ENCODE measurements at places on chromosomes 12 and 14.

- DNase-seq: no peak
These were observed 46.7 kb upstream of the EVL start for GRCh38 chr14:100018482-100018881.

DNA sequence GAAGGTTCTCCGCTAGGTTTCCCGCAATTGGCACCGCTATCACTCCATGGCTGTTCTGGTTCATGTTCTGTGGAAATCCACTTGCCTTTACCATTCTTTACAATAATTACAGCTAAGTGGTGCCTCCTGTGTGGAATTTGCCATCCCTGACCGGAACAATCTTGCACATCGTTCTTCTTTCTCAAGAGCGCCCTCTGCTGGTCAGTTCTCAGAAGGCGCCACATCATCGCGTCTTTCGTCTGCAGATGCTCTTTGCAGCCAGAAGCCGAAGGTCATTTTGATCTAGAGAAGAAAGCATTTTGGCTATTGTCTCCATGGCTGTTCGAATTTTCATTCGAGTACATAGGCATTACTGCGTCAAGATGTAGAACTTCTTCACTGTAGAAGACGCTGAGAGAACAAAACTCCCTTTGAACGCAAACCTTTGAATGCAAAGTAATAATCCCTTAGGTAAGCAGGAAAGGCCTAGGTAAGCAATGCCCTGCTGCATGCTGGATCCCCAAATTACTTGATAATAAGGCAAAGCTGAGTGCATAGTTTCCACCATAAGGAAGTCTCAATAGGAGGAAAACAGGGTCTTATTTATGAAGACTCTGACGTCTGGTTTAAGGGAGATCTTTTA is 10.1 kb upstream of the RTRAF start:
- peak; percentile 15 for DNase-seq

- DNase-seq: no peak
These were observed 3.1 kb downstream of the GALC start for GRCh38 chr14:87989956-87990299.

DNA sequence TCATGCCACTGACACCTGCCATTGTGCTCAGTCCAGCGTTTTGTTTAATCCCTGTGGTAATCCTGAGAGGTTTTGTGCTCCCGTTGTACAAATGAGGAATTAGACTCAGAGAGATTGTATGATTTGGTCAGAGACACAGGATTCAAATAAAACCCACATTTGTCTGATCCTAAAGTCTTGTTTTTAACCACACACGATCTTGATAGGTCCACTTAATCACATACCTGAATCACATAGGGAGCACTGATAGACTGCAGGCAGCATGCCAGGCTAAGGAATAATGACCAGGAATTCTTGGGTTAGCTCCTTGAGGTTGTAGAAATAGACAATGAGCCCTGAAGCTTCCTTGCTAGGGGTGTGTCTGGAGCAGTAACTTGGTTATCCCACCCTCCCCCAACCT is 202.6 kb upstream of the RGS6 start:
- no peak for DNase-seq

GRCh38 chr12:87310126-87310525 is 719.1 kb downstream of the C12orf50 start:
- no peak for DNase-seq

DNA sequence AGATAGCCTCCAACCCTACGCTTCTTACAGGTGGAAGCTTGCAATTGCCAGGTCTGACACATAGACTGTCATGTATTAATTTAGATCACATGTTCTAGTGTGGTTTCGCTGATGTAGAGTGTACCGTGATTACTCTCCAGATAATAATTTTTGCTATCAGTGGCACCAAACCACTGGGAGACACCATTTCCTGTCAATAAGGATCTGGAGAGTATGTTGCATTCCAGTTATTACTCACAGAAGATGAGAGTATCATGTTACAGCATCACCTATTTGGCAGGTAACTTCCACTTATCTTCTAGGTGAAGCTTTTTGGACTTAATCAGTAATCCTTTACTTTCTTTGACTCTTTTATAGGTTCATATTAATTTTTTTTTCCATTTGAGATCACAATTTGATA is 147.2 kb downstream of the HELB start:
- DNase-seq: no peak

GRCh38 chr12:123938679-123939480 is 33.8 kb downstream of the CCDC92 start:
- DNase-seq: no peak

- no peak for DNase-seq
These were observed 47.9 kb upstream of the NTF3 start for GRCh38 chr12:5384015-5384414.

DNA sequence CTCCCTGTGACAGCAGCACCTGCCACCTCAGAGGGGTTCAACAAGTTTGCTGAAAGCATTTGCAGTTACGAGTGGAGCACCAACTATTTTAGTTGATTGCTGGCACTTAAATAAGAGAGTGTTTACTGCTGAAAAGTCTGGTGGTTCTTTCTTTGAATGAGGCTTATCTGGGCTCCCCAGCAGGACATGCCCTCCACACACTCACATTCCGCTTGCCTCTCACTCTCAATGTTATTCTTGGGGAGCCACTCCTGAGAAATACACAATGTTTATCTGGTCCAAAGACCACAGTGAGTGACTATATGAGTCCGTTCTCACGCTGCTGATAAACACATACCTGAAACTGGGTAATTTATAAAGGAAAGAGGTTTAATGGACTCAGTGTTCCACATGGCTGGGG is 31.9 kb downstream of the NT5DC3 start:
- no peak for DNase-seq

DNA sequence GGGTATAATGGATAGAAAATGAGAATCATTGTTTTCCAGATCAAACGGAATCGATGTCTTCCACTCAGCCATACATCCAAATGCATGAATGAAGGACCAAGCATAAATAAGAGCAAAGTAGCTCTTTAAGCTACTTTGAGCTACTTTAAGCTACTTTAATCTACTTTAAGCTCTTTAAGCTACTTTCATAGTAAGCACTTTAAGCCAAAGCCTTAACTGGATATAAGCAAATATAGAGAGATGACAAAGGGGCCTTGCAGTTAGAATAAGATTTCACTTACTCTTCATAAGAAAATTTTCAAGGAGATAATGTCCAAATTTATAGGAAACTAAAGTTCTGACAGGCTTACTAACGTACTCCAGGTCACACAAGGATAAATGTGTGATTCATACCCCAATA is 355.6 kb upstream of the KITLG start:
- no peak for DNase-seq

- DNase-seq: no peak
These were observed 76.3 kb downstream of the HSD17B6 start for GRCh38 chr12:56839489-56839848.

- DNase-seq: no peak
These were observed 9.7 kb downstream of the VRK1 start for GRCh38 chr14:96806836-96807235.

GRCh38 chr14:39576258-39576657 is 144.0 kb upstream of the FBXO33 start:
- no peak for DNase-seq

GRCh38 chr12:112473056-112473455 is 54.3 kb downstream of the PTPN11 start:
- no peak for DNase-seq

DNA sequence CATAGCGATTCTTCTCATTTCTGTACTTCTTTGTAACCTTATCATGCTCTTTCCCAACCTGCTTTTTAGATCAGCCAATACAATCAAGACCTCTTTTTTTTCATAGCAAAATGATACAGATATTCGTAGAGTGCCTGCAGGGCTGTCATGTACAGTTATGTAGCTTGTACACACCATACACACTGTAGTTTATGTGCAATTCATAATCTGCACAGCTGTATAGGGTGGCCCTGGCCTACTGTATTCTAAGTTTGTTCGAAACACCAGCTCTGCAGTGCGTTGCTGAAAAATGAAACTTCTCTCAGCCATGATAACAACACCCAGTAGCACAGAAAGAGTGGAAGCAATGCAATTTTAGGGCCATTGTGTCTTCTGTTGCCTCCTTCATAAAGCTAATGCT is 15.7 kb upstream of the PALS1 start:
- no peak for DNase-seq

DNA sequence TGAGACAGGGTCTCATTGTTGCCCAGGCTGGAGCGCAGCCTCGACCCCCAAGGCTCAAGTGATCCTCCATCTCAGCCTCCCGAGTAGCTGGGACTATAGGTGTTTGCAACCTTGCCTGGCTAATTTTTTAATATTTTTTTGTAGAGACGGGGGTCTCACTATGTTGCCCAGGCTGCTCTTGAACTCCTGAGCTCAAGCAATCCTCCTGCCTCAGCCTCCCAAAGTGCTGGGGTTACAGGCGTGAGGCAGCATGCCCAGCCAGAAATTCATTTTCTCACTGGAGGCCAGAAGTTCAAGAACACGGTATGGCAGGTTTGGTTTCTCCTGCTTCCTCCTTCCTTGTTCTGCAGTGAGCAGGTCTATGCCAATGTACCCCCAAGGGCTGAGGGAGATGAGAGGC is 3.7 kb downstream of the RNASE1 start:
- no peak for DNase-seq

DNA sequence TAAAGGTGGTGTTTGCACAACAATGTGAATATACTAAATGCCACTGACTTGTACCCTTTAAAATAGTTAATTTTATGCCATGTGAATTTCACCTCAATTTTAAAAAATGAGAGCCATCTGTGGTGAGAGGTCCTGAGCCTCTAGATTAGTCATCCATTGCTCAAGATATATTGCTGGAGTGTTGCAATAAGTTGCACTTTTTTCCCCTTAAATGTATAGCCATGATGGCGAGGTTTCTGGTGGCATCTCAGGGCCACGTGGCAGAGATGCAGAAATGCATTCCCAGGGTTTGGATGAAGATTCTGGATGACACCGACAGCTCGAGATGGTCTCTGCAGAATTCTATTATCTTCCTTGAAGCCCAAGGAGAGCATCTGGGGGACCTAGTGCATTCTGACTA is 153.7 kb downstream of the AACS start:
- DNase-seq: no peak

- peak; percentile 20 for DNase-seq
These were observed 4.6 kb downstream of the MTRFR start for GRCh38 chr12:123237646-123238329.

- DNase-seq: peak; percentile 81
These were observed 651 bp downstream of the TMEM117 start for GRCh38 chr12:43836475-43836989.

DNA sequence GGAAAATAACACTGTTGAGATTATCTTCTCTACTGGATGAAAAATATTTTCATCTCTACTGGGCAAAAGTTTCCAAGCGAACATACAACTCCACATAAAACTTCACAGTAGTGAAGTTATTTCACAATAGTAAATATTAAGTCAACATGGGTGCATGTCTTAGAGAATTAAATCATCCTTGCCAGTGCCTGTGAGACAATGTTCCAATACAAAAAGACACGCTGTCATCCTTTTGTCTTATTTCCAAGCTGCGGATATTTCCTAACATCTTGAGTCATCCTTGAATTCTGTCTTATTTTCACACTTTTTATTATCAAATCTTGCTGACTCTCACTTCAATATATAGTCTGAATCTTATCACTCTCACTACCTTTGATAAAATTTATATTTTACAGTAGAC is 142.9 kb upstream of the KITLG start:
- no peak for DNase-seq

DNA sequence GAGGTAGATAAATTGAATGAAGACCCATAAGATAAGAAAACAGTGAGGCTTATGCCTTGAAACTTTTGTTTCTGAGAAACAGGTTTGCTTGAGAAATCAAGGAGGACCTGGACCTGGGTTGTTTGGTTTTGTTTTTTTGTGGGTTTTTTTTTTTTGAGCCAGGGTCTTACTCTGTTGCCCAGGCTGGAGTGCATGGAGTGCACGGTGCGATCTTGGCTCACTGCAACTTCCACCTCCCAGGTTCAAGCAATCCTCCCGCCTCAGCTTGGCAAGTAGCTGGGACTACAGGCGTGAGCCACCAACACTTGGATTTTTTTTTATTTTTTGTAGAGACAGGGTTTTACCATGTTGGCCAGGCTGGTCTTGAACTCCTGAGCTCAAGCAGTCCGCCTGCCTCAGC is 9.0 kb upstream of the PPTC7 start:
- DNase-seq: no peak

GRCh38 chr14:71474301-71475265 is 457.6 kb upstream of the RGS6 start:
- DNase-seq: no peak

GRCh38 chr14:55701638-55702037 is 121.6 kb downstream of the KTN1 start:
- DNase-seq: no peak

DNA sequence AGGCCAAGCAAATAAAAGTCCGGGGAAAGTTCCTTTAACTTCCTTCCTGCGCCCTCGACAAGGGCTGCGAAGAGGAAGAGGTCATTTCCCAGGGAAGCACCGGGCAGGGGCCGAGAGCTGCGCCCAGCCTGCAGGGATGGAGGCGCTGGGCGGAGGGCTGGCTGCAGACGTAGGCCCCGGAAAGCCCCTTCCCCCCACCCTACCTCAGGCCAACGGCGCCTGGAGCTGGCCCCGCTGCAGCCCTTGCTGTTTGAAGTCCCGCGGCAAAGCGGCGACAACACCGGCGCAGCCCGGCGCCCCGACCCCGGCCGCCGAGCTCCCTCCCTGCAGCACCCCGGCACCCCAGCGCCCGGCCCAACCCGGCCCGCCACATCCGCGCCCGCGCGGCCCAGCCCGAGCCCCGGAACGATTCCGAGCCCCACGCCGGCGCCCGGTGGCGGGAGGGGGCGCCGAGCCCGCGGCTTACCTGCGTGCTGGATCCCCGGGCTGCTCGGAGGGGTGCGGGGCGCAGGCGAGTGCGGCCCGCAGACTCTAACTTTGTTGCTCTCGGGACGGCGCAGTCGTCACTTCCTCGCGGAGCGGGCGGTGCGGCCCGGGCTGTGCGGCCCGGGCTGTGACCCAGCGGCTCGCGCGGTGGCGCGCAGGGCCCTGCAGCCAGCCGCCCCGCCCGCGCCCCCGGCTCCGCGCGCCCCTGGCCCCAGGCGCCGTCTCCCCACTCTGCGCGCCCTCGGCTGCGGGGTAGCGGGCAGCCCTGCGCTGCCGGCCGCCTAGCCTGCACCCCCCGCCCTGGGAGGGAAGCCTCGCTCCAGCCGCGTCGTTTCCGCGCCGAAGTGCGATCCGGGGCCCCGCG is 64.8 kb upstream of the PTGR2 start:
- peak; percentile 24 for DNase-seq

DNA sequence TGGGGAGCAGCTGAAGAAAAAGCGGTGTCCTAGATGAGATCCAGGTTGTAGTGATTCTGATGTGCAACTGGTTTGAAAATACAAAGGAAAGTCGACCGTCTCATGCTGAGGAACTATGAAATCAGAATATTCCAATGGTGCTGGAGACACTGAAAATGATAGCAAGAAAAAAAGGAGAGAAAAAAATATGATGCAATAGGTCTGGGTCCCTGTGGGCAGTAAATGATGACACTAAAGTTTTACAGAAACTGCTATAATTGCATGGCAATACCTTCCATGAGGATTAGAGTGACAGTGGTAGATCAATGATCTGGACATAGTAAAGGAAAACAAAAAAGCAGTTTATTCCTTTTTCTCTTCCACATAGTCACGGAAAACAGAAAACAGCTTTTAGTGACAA is 2.3 kb downstream of the PYM1 start:
- DNase-seq: no peak

Data from NCI-H526 treated with DMSO at 0.1 percent for 48 hours (cell line).